ENCODE measurements at places on chromosomes 1 and 21.
A peak's percentile ranks its signal among the peaks of the same experiment; 100 is the strongest.

GRCh38 chr1:223635236-223635635 is 30.3 kb downstream of the CAPN8 start:
- DNase-seq: no peak

GRCh38 chr21:44375281-44375651 is 21.8 kb downstream of the TRPM2 start:
- peak; percentile 63 for DNase-seq

GRCh38 chr1:115323366-115324004 is 14.6 kb downstream of the NGF start:
- no peak for DNase-seq

- DNase-seq: no peak
These were observed 46.3 kb downstream of the NGF start for GRCh38 chr1:115291741-115292140.

- DNase-seq: no peak
These were observed 99.1 kb upstream of the ARTN start for GRCh38 chr1:43834280-43835081.

- DNase-seq: peak; percentile 76
These were observed 258.9 kb upstream of the PROX1 start for GRCh38 chr1:213728593-213729536.

DNA sequence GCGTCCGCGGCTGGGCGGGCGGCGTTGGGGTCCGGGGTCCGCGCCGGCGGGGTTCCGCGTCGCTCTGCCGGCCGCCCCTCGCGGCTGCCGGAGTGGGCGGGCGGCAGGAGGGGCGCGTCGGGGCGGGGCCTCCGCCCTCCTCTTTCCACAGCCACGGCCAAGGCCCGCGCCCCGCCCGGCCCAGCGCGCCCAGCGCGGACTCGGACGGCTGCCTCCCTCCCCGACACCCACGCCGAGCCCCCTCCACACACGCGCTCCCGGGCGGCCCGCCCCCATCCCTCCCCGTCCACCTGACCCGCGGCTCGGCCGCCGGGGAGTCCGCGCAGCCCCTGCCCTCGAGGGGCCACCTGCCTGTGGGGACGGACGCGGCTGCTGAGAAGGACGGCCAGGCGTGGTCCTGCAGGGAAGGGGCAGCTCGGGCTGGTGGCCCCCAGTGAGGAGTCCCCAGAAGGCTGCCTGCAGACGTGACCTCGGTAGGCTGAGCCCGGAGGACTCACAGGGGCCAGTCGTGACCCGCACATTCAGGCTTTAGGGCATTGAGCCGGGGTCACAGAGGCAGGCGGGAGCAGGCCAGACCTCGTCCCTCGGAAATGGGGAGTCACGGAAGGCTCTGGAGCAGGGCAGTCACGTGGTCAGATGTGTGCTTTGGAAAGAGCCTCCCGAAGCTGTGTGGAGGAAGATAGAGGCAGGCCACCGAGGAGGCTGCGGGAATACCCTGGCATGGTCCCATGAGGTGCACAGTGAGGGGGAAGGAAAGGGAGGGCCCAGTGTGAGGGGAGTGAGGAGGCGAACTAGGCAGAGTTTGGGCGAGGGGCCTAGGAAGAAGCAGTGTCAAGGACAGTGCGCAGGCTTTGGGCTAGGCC is at the start of gene COL8A2:
COL8A2 (minus strand) TSS at position 94 of the 863 bp plus-strand sequence. CDS start 24,980 bp downstream, outside the sequence.
- no peak for DNase-seq

DNA sequence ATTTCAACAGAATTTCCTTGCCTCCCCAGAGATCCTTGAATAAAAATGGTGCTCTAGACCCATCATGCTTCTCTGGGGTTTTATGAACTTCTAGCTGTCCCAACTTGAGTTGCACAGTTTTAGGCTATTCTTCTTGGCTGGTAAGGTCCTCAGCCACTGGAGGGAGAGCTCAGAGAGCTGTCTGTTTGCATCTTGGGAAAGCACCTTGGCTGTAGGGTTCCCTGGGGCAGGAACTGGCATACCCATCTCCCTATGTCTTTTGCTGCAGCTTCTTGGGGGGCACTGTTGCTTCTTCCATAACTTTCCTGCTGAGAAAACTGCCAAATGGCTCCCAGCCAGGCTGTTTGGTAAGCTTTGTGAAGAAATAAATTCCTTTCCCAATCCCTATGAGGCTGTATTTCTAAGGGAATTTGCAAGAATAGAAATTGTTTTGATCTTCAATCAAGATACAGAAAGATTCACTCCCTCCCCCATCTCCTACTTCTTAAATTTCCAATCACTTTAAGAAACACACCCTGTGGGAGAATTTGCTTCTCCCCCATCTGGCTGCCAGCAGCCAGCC is 8.2 kb upstream of the FMOD start:
- no peak for DNase-seq

GRCh38 chr1:98766255-98766654 is 104.7 kb downstream of the SNX7 start:
- no peak for DNase-seq

GRCh38 chr1:204150702-204151551 is 917 bp downstream of the ETNK2 start:
- DNase-seq: peak; percentile 77

- DNase-seq: no peak
These were observed 79.5 kb downstream of the NR5A2 start for GRCh38 chr1:200107004-200107470.

DNA sequence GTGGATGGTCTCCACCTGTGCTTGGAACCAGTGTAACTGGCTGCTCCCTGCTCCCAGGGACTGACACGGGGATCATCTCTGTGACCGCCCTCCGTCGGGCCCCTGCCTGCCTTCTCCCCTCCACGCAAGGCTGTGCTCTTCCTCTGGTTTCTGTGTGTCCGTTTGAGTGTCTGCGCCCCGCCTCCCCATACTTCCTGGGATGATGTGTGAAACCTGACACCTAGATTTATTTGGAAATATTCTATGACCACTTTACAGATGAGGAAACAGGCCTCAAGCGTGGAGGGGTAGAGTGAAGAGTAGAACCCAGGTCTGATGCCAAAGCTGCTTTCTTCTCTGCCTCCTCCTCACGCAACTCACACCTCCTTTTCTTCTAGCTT is 24.3 kb downstream of the LDLRAP1 start:
- no peak for DNase-seq

GRCh38 chr1:246609632-246610031 is 43.4 kb downstream of the CNST start:
- no peak for DNase-seq

GRCh38 chr1:235670157-235670776 is 20.7 kb upstream of the GNG4 start:
- no peak for DNase-seq

DNA sequence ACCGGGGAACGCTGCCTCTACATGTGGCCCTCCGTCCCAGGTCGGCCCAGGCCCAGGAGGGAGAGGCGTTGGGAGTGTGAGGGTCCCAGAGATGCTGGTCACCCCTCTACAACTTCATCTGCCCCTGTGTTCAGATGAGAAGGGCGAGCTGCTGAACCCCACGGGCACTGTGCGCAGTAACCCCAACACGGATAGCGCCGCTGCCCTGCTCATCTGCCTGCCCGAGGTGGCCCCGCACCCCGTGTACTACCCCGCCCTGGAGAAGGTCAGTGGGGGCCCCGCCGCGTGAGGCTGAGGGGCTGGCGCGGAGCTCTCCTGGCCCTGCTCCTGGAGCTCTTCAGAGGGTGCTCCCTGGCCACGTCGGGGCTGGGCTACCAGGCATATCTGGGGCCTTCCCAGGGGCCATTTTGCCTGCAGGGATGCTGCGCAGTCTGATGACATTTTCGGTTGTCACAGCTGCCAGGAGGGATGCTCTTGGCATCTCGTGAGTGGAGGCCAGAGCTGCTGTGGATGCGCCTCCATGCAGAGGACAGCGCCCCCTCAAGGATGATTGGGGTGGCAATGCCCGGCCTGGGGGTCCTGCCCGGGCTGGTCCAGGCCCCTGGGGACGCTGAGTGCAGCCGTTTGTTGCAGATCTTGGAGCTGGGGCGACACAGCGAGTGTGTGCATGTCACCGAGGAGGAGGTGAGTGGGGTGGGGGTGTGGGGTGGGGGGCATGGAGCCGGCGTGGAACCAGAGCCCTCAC is 68.6 kb downstream of the PIK3CD start:
- no peak for DNase-seq

DNA sequence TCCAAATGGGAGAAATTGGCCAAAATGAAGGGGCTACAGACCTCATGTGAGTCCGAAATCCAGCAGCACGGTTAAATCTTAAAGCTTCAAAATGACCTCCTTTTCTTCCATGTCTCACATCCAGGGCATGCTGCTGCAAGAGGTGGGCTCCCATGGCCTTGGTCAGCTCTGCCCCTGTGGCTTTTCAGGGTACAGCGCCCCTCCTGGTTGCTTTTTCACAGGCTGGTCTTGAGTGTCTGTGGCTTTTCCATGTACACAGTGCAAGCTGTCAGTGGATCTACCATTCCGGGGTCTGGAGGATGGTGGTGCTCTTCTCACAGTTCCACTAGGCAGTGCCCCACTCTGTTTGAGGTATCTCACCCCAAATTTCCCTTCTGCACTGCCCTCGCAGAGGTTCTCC is 78.7 kb downstream of the PRRX1 start:
- no peak for DNase-seq

- DNase-seq: no peak
These were observed 205.4 kb downstream of the SMYD3 start for GRCh38 chr1:246301553-246302250.

DNA sequence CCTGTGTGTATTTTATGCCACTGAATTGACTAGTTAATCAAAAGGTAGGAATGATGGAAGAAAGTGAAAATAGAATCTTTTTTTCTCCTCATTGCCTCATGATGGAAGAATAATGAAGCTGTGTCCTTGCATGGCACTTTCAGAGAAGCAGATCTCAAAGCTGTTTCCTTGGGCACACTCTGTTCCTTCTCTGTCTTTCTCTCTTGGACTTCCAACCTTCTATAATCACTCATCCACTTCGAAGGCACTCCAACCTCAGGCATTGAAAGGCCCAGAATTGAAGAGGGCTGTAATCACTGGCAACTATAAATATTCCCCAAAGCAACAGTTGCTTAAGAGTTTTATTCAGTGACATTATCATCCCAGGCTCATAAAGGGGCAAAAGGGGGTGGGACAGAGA is 31.1 kb upstream of the DNASE2B start:
- no peak for DNase-seq

GRCh38 chr1:221435504-221435904 is 306.4 kb downstream of the DUSP10 start:
- DNase-seq: no peak

- no peak for DNase-seq
These were observed 5.5 kb upstream of the ZMYM6 start for GRCh38 chr1:35037206-35037605.

GRCh38 chr21:26469789-26470188 is 103.3 kb downstream of the CYYR1 start:
- no peak for DNase-seq

DNA sequence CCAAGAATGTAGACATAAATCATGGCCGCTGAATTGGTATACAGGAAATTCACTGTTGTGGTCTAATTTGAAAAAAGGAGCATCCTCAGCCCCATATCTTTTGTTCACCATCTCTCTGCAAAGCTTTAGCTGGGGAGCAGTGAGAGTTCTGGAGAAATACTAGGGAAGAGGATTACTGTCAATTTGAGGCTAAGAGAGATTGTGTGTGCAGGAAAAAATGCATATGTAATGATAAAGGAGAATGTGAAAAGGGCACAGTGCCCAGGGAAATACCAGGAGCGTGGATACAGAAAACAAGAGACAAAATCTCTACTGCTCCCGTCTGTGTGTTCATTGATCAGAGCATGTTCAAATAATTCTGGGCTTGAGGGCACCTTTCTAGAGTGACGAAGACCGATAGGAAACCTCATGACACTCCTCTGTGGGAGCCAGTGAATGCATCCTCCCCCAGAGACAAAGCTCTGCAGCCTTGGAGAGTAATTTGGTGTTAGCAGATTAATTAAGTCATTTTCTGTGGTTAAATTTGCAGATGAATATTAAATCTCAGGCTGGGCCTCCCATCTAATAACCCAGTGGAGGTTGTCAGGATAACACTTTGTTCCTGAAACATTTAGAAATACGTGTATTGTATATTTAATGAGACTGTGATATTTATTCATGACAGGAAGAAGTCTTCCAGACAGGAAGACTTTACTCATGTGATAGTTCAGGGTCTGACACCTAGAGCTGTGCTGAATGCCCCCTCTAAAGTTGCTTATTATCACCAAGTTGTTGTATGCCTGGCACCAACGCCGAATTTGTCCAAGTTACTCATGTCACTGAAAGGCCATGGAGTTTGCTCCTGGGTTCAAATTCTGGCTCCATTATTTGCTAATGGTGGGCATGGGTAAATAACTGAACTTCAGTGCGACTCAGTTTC is 287.3 kb upstream of the SGIP1 start:
- no peak for DNase-seq

- no peak for DNase-seq
These were observed 26.1 kb downstream of the ETS2 start for GRCh38 chr21:38831526-38832467.

DNA sequence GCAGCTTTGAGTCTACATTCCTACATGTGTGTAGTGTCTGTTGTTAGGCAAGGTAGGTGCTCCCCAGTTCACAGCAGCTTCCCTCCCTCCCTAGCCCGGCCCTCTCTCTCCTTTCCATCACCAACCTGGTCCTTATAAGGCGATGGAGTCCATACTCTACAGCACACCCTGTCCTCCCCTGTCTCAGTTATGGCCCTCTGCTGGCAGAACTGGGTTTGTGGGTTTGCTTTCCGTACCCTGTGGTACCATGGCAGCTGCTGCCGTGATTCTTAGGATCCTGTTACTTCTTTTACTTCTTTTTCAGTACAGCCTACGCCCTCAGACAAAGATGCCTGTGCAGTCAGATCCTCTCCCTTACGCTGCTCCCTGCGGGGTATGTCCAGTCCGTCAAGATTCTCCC is 31.7 kb downstream of the AK5 start:
- no peak for DNase-seq

GRCh38 chr1:92030656-92031107 is 897 bp downstream of the EPHX4 start:
- DNase-seq: no peak

DNA sequence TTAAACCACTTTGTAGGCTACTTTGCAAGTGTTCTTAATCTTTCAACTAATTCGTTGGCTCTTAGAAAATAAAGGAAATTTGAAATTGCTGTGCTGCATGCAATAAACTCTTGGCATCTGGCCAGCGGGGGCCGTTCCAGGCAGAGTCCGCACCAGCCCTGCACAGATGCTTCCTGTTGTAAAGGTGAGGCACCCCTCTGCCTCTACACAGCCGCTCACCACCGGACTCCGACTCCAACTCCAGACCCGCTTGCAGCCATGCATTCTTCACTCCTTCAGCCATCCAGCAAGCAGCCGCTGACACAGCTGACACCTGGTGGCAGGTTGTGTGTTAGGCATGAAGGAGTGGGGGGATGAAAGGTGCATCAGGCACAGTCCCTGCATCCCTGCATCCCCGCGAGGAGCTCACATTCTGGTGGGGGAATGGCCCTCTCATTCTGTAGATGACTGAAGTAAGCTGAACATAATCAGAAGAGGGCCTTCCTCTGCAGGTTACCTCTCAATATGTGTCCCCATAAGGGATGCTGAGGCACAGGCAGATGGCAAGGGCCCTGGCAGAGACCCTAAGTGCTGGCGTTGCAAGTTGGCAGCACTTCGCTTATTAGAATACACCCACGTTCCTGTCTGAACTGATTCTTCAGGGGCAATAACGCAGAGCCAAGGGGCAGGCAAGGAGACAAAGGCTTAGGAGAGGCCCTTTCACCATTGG is 56.8 kb downstream of the GLIS1 start:
- DNase-seq: peak; percentile 48

All from right lobe of liver (tissue), 6 donors.